ENCODE measurements at places on chromosomes 6 and 20.

GRCh38 chr20:54013471-54013870 is 56.9 kb downstream of the BCAS1 start:
- DNase-seq = no peak

- DNase-seq = no peak
Measured at GRCh38 chr6:46799657-46800056, 6.5 kb downstream of the MEP1A start.

GRCh38 chr6:74087899-74088298 is 391.9 kb downstream of the CD109 start:
- DNase-seq = no peak

GRCh38 chr6:129740013-129740412 is 30.0 kb upstream of the ARHGAP18 start:
- no peak for DNase-seq

All from occipital lobe (tissue), 3 donors.